ENCODE measurements at places on chromosomes 12 and 14.
A peak's percentile ranks its signal among the peaks of the same experiment; 100 is the strongest.

- DNase-seq: peak; percentile 33
Observed at GRCh38 chr12:9049520-9050133, 60.3 kb downstream of the KLRG1 start.

DNA sequence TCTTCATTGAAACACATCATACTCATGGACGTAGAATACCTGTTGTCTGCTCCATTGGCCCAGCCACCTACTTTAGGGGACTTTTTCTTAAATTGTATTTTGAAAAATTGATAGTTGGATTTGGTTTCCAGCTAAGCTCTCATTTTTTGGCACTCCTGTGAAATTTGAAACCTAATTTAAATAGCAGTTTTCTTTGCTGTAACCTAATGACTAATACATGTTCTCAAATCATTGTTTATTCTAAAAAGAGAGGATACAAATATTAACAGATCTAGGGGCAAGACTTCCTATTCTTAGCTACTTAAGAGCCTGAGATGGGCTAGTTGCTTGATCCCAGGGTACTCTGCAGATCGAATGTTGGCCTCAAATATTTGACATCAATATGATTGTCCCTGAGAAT, 78.9 kb downstream of the PLEKHA5 start:
- no peak for DNase-seq

GRCh38 chr12:65170209-65170881, 962 bp downstream of the LEMD3 start:
- peak; percentile 72 for DNase-seq

- DNase-seq: no peak
Observed at GRCh38 chr12:111182382-111182781, 186.5 kb downstream of the PHETA1 start.

- DNase-seq: no peak
Observed at GRCh38 chr14:100376751-100377171, 53.6 kb downstream of the SLC25A47 start.

DNA sequence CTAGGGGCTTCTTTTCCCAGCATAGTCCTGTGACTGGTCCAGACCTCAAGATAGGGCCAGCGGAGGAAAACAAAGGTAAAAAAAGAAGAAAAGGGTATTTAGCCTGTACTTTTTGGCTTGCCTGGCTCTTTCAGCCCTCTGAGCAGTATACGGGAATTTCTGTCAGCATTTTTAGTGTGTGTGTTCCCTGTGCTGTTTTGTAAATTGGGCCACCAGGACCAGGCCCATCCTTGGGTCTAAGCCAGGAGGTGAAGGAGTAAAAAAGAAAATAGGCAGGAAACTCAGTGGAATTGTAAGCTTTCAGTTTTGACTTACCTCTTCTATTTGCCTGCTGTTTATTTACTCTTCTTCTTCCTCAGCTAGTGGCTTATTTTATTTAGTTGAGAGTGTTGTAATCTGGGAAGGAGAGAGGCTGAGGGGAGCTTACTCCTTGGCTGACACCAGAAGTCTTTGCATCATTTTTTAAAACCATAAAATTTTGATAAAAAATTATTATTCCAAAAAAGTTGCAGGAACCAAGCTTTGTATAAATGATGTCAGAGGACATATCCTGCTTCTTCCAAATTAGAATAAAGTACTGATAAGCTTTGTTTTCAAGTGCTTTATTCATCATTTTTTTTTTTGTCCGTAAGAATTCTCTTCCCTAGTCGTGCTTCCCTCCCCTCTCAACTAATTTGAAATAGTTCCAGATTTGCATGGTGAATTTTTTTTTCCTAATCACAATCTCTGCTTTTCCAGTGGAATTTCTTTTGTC, 63.7 kb downstream of the DIP2B start:
- DNase-seq: no peak

GRCh38 chr12:103677341-103677740, 90.3 kb downstream of the STAB2 start:
- no peak for DNase-seq

GRCh38 chr12:67919406-67919805, 69.8 kb upstream of the IFNG-AS1 start:
- DNase-seq: no peak

GRCh38 chr12:69179786-69180185, 59.6 kb upstream of the CPSF6 start:
- no peak for DNase-seq

GRCh38 chr12:67690656-67691055, 42.1 kb downstream of the DYRK2 start:
- DNase-seq: no peak
